PC-9 (cell line): ENCODE measurements at places on chromosomes 7 and 10. TPM values are rescaled to one million over a fixed set of nuclear protein-coding genes. Genes with fewer than 3 reads are reported as not detected.

- H3K36me3 ChIP-seq, result no peaks in the 10 kb centered on the region
- H3K4me3 ChIP-seq, result no peak overlapping the region
- H3K4me1 ChIP-seq, result no peaks in the 10 kb centered on the region
- no peak for DNase-seq
Observed at GRCh38 chr10:48529331-48529730, 75.5 kb downstream of the ARHGAP22 start.

- no peaks in the 10 kb centered on the region for H3K4me1 ChIP-seq
- no peaks in the 10 kb centered on the region for H3K36me3 ChIP-seq
- no peak overlapping the region for H3K4me3 ChIP-seq
- H3K27me3 ChIP-seq, result no peaks in the 10 kb centered on the region
- H3K27ac ChIP-seq, result no peak overlapping the region
Observed at GRCh38 chr10:124532106-124532641, 70.6 kb downstream of the LHPP start.

- 0 out of 2 replicates have a peak, but pooled peaks cover 5% of the 10 kb centered on the region for H3K4me1 ChIP-seq
- no peaks in the 10 kb centered on the region for H3K27me3 ChIP-seq
- DNase-seq, result no peak
- no peak overlapping the region for H3K4me3 ChIP-seq
- no peak overlapping the region for H3K27ac ChIP-seq
Observed at GRCh38 chr10:29555091-29555745, 79.6 kb downstream of the SVIL start.

DNA sequence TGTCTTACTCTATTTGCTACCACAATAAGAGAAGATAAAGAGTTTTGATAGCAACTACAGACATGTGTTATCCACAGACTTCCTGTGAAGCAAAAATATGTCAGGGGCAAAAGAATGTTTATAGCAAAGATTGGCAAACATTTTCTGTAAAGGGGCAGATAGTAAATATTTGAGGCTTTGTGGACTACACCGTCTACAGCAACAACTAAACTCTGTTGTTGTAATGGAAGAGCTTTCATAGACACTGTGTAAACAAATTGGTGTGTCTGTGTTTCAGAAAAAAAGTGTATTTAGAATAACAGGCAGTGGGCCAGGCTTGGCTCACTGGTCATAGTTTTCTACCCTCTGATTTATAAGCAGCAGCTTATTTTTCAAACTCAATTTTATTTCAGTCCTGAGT is 521.4 kb downstream of the ANKRD7 start:
- no peak overlapping the region for H3K27ac ChIP-seq
- H3K27me3 ChIP-seq, result no peaks in the 10 kb centered on the region
- no peak for DNase-seq
- no peaks in the 10 kb centered on the region for H3K36me3 ChIP-seq
- H3K4me1 ChIP-seq, result no peaks in the 10 kb centered on the region
- no peak overlapping the region for H3K4me3 ChIP-seq

The CLRN3 gene
- total RNA-seq, result not detected in 2 replicates
